ENCODE measurements at places on chromosomes 16 and 17. TPM values are rescaled to one million over a fixed set of nuclear protein-coding genes. Genes with fewer than 3 reads are reported as not detected.

The ENPP7 gene
- not detected for total RNA-seq

The TBC1D3I gene
- total RNA-seq, result not detected

The KRTAP4-3 gene
- total RNA-seq, result not detected

The FGF11 gene
- total RNA-seq, result not detected

DNA sequence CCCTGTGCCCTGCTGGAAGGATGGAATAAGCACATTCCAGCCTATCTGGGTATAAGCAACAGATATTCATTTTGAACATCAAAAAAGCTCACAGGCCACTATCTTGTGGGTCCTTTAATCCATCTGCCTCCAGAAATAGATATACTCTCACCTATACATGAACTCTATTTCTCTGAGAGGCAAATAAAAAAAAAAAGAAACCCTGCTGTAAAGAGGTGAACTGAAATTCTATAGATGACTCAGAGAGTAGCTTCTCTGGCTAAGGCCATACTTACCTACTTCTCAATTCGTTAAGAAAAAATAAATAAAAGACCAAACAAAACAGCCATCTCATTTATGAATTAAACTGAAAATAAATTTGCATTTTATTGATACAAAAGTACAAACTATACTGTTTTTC, 86.3 kb downstream of the DYNLRB2 start:
- no peak for DNase-seq

GRCh38 chr17:43905985-43906852, 1.1 kb downstream of the MPP2 start:
- peak; percentile 78 for DNase-seq

DNA sequence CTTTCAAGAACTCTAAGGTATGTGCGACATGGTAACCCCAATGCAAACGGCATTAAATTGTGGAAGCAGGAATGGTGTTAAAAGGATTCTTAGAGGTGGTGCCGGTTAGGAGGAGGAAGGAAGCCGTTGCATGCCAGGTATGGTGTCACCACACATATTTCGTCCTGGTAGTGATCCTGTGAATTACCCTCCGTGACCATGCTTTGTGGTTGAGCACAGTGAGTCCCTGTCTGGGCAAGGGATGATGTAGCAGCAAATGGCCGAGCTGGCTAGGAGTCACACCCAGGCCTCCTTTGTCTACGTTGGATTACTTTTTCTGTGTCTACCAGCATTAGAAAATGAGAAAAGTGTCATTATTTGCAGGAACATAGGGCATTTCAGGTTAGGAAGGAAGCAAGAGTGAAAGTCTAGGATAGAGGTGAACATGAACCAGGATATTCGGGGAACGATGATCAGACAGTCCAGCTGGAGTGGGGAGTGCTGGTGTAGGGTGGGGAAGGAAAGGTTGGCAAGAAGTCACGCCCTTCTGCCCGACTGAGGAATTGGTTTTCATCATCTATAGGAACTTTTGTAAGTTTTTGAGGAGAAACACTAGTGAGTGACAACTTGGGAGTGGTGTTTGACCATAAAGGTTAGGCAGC, 123.5 kb downstream of the PRKCA start:
- DNase-seq, result no peak

GRCh38 chr16:66844342-66845079, at the start of gene CA7:
Gene CA7, plus strand, starts transcription at chr16:66844414. Its CDS starts 74 bp downstream, at chr16:66844488.
- DNase-seq, result no peak

GRCh38 chr16:11620243-11621003, 33.7 kb upstream of the LITAF start:
- DNase-seq, result no peak
